Type B pancreatic cell (in vitro differentiated cells): ENCODE measurements at places on chromosomes 3 and 15. TPM values are rescaled to one million over a fixed set of nuclear protein-coding genes. Genes with fewer than 3 reads are reported as not detected.
A peak's percentile ranks its signal among the peaks of the same experiment; 100 is the strongest.

ECE2 gene
- not detected in 2 replicates for total RNA-seq

GHSR gene
- total RNA-seq = not detected in 2 replicates

NR2E3 gene
- 0.38 and 0.94 TPM in 2 replicates for total RNA-seq

DNA sequence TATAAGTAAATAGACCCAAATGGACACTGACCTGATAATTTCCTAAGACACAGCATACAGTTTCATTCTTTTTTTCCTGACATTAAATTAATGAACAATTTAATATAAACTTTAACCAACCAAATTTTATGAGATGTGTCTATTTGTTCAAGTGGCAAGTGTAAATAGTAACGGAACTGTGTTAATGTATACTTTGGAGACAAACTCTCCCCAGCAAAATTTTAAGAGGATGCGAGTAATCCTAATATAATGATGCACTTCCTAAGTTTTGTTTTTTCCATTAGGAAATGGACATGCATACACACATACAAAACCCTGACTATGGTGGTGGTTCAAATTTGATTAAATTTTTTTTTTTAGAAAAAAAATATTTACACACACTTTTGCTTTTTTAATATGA, 38.5 kb upstream of the MYH15 start:
- no peak for DNase-seq

- no peak for DNase-seq
These were observed 57.1 kb downstream of the CALML4 start for GRCh38 chr15:68148039-68148438.

- peak; percentile 27 for DNase-seq
These were observed 57.1 kb upstream of the GATA2 start for GRCh38 chr3:128550113-128550440.

GRCh38 chr15:56893364-56893678, 25.1 kb upstream of the TCF12 start:
- no peak for DNase-seq

- DNase-seq = no peak
These were observed 14.0 kb upstream of the UACA start for GRCh38 chr15:70777170-70777926.

- DNase-seq = no peak
These were observed 41.7 kb downstream of the RAB27A start for GRCh38 chr15:55247766-55248427.

- no peak for DNase-seq
These were observed 1036.5 kb downstream of the TUSC7 start for GRCh38 chr3:117746066-117746465.

DNA sequence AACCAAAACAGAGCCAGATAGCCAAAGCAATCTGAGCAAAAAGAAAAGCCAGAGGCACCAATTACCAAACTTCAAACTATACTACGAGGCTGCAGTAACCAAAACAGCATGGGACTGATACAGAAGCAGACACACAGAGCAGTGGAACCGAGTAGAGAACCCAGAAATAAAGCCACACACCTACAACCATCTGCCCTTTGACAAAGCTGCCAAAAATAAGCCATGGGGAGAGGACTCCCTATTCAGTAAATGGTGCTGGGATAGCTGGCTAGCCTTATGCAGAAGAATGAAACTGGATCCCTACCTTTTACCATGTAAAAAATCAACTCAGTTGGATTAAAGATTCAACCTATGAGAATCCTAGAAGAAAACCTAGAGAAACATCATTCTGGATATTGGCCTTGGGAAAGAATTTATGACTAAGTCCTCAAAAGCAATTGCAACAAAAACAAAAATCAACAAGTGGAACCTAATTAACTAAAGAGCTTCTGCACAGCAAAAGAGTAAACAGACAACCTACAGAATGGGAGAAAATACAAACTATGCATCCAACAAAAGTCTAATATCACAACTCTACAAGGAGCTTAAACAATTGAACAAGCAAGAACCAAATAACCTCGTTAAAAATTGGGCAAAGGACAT, 95.1 kb downstream of the APBA2 start:
- no peak for DNase-seq

DNA sequence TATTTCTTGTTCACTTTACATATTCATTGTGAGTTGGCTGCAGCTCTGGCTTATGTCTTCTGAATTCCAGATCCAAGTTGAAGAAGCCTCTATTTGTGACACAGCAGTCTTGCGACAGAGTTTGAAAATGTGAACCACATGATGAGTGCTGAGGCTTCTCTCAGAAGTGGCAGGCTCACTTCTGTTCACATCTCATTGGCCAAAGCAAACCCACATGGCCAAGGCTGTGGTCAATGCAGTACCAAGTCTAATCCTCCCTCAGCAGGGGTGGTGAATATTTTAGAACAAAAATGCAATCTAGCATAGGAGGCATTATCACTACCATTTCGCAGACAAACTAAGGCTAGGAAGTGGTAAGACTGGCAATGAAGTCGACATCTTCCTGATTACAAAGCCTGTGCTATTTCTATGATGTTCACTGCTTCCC, 45.2 kb downstream of the CDCP1 start:
- DNase-seq = no peak

GRCh38 chr3:8824238-8824637, 54.8 kb upstream of the OXTR start:
- DNase-seq = no peak

DNA sequence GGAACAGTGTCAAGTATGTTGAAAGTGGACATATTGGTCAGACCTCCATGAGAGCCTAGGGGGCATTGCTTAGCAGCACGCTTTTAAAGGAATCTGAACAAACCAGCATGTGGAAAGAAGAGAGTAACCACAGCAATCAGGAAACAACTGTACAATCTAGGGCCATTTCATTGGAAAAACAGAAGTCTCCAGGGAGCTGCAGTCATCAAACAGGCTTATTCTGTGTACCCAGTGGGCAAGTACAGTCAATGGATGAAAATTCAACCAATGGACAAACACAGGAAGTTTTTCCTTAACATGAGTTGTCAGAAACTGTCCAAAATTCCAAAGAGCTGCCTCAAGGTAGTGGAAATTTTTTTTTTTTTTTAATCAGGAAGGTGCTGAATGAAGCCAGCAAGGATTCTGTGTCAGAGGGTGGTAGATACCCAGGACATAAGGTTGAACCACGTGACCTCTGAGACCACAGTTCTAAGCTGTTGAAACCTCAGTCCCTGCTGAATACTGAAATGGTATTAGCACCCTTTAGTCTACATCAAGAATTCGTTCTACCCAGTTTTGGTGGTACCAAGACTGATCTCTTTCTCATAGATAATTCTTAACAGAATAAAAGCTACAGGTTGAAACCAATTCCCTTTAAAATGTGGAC, 4.4 kb upstream of the DLG1 start:
- DNase-seq = no peak

- no peak for DNase-seq
These were observed 15.1 kb upstream of the UACA start for GRCh38 chr15:70778258-70779076.

GRCh38 chr3:30577788-30578187, 28.6 kb upstream of the TGFBR2 start:
- no peak for DNase-seq

GRCh38 chr3:156694536-156694935, 20.1 kb downstream of the TIPARP start:
- no peak for DNase-seq

GRCh38 chr3:85397434-85397833, 438.6 kb downstream of the CADM2 start:
- no peak for DNase-seq

GRCh38 chr3:77500721-77501120, 460.8 kb downstream of the ROBO2 start:
- DNase-seq = no peak

DNA sequence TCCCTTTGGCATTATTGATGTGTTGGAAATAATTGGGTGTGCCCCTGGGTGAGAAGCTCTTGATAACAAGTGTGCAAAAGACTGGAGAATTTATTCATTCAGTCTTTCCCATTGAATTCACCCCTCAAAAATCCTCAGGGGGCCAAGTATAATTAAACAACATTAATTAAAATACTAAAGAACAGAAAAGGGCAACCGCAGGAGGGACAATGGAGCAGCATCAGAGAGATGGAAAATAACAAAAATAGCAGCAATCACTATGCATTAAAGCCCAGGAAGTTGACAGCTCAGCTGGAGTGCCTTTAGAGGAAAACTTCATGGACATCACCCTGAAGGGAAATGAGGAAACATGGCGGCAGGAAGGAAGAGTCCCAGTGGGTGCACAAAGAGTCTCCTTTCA, 227.6 kb downstream of the MINAR1 start:
- DNase-seq = no peak

GRCh38 chr15:99180086-99180963, 69.1 kb downstream of the TTC23 start:
- DNase-seq = no peak

DNA sequence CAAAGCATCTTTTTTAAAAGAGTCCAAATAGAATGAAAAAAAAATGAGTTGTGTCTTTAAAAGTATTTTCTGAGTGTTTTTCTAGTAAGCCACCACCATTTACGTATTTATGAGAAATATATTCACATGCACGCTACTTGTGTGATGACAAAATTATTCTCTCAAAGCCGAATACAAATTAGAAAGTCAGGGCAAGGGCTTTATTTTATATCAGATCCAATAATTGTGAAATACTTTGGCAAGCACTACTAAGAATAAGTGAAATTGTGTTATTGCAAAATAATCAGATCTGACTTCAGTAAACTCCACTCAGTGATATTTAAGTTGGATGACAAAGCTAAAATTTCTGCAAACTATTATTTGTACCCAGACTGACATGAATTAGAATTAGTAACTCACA, 589.3 kb upstream of the KCNMB2 start:
- no peak for DNase-seq

- no peak for DNase-seq
These were observed 105.0 kb downstream of the KLHL25 start for GRCh38 chr15:85689729-85690128.

GRCh38 chr15:84816694-84817465, at the start of gene ALPK3:
ALPK3 (plus strand) TSS chr15:84817356; CDS start chr15:84817453, 97 bp downstream.
- peak; percentile 77 for DNase-seq

- no peak for DNase-seq
These were observed 11.3 kb downstream of the HDAC11 start for GRCh38 chr3:13491206-13491974.

DNA sequence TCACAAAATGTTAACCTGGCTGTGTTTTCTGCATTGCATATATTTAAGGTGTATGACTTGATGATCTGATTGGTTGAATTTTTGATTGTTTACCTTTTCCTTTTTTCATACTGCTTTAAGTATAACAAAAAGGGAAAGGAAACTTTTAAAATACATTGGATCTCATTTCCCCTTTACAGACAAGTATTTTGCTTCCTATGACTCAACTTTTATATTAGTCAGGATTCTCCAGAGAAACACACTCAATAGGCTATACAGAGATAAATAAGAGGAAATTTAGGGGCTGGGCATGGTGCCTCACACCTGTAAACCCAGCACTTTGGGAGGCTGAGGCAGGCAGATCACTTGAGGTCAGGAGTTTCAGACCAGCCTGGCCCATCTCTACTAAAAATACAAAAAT, 205.8 kb downstream of the TJP1 start:
- no peak for DNase-seq

DNA sequence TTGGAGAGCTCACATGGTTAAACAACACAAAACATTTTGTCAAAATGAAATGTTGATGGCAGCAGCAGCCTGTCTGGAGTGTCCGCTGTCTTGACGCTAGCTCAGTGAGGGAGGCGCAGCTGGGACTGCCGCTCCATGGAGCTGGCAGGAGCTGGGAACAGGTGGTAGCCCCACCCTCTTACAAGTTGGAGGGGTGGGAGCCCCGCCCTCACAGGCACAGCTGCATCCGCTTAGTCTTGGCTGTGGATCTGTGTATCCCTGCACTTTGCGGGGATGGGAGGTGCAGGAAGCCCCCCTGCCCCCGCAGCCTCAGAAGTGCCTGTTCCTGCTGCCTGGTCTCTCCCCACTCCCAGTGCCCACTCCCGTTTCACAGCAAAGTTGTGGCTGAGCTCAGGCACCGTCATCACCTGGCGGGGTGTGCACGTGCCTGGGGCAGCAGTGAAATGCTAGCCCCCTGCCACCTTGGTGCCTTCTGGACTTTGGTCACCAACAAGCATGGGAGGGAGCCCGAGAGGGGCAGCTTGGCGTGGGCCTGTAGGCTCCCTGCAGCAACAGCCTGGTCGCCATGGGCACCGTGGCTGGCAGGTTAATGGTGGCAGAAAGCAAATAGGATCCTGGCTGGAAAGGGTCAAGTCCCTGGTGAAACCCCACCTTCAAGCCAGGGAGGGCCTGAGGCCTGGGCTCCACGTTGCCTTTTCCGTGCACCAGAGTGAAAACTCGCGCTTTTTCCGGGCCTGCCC, 53.8 kb upstream of the CADM2 start:
- DNase-seq = no peak

GRCh38 chr3:176479248-176479647, 718.0 kb downstream of the TBL1XR1 start:
- DNase-seq = no peak

DNA sequence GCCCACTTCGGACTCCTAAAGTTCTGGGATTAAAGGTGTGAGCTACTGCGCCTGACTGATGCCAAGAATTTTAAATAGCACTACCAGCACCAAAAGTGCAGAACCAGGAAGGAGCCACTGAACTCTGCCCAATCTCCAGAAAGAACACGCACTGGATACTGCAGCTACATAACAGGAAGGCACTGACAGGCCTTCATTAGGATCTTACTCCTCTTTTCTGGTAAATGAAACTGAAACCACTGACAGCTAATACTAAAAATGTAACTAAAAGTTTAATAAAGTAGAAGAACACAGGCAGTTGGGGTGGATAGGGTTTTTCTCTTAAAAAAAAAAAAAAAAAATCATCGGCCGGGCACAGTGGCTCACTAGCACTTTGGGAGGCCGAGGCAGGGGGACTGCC, 74.1 kb upstream of the CHRM5 start:
- DNase-seq = no peak
